IPS-NIHi11 (cell line): ENCODE measurements at places on chromosomes 2 and 18.

DNA sequence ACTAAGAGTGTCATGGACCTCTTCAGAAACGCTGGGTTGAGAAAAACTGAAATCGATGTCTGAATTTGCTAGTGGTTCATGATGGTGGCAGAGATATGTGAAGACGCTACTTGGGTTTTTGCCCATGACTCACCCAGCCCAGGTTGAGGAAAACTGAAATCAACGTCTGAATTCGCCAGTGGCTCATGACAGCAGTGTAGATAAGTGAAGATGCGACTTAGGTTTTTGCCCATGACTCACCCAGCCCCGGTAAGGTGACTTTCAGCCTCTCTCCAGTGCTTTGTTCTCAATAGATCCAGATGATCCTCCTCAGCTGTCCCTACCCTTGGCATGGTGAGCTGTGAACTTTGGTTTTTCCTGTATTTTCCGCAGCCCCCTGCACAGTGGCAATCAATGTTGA is 105.3 kb upstream of the SIX3 start:
- DNase-seq: no peak

- DNase-seq: no peak
Measured at GRCh38 chr2:163888591-163888990, 152.8 kb upstream of the FIGN start.

GRCh38 chr2:195659982-195660890 is 3.2 kb downstream of the SLC39A10 start:
- DNase-seq: peak; percentile 31

GRCh38 chr18:49558356-49558755 is 3.5 kb upstream of the LIPG start:
- DNase-seq: no peak

DNA sequence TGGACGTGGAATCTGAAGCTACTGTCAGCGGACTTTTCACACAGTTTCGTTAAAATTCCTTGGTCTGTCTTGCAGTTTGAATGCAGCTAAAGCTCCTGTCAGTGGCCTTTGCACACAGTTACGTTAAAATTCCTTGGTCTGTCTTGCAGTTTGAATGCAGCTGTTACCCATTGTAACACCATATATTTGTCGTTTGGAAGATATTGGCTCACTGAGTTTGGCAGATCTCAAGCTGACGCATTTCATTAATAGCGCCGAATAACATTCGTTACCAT is 1.0 kb downstream of the LIMS1 start:
- no peak for DNase-seq
